ENCODE measurements at places on chromosomes 6 and 20. TPM values are rescaled to one million over a fixed set of nuclear protein-coding genes. Genes with fewer than 3 reads are reported as not detected.

SLC22A16 gene
- polyA plus RNA-seq = not detected

DNA sequence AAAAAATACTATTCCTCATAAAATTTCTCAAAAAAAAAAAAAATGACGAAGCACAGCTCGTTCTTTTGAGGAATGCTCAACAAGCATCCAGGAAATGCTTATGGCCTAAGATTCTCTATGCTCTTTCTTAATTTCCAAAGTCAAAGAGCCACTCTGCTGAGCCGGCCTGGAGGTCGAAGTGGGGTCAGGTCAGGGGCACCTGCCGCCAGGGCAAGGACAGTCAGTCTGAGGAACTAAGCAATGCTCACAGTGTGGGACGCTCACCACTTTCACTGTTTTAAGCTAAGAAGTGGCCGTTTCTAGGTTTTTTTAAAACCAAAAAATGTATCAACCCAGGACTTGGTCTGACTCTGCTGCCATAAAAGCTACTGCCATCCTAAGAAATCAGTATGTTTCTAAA, 17.3 kb downstream of the YTHDF1 start:
- no peak for DNase-seq

GRCh38 chr6:130908188-130908587, 81.0 kb downstream of the SMLR1 start:
- no peak for DNase-seq

DNA sequence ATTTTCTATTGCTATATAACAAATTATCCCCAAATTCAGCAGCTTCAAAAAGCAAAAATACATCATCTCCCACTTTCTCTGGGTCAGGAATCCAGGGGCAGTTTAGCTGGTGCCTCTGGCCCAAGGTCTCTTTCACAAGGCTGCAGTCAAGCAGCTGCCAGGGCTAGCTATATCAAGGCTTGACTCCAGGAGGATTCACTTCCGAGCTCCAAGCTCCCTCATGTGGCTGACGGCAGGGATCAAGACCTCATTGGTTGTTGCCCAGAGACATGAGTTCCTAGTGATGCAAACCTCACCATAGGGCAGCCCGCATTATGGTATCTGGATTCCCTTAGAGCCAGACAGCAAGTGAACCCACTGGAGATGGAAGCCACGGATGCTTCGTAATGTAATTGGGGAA, 1.3 kb upstream of the VNN1 start:
- no peak for DNase-seq

GRCh38 chr6:164401871-164402270, 907.5 kb downstream of the C6orf118 start:
- no peak for DNase-seq

GRCh38 chr6:74752303-74752702, 453.6 kb downstream of the COL12A1 start:
- no peak for DNase-seq

DNA sequence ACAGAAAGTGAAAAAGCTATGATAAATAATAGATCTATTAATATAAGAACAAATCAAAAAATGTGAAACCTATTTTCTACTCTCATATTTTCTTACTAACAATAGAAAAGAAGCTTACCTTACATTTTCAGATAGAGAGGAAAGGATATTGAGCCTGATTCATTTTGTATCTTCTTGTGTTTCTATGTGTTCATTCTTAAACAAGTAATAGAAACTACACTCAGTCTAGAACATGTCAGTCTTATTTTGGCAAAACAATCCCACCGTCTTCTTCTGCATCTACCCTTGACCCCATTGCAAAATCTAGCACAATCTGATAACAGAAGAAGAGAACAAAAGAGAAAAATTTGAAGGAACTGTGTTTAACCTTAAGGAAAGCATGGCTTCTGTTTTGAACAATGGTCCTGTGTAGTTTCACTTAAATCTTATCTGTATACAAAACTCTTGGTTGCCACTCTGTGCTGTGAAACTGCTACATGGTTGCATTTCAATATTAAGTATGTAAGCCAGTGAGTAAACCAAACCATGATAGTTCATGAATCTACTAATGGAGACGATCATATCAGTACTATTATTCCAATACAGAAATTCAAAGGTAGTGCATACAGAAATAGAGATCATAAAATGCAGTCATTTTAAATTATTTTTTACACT, 69.5 kb upstream of the LGSN start:
- no peak for DNase-seq

DNA sequence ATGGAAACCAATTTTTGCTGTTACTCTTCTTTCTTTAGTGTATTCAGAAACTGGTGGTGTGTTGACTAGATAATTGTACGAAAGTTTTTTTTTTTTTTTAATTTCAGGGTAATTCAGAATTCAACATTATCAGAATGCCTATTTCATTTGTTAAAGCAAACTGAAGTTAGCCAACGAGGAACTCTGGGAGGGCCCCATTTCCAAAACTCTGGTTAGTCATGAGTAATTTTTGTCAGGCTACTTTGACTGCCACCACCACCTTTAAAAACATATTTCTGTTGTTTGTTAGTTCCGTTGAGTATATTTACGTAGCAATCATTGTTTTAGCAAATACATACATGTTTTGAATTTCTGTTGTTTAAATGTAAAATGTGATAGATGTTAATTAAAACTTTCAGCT, 763 bp downstream of the ZKSCAN8 start:
- DNase-seq = no peak

DNA sequence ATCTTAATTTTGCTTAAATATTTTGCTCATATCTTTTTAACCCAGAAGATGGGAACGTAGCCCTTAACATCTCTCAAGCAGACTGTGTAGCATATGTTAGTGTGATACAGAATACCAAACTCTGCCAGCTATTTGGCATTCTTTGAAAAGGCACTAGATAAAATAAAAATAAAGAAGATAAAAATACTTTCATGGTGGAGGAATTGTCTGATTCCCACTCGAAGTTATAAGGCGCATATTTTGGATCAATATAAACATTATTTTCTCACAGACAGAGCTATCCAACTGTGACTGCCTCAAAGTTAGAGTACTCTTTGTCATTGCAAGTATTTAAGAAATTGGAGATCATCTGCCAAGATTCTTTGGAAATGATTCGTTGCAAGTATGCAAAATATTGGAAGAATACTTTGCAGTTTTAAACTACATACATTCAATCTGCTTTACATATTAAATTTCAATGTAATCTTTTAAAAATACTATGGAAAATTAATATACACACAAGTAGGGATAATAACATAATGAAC, 10.8 kb upstream of the EEF1E1 start:
- no peak for DNase-seq

- no peak for DNase-seq
These were observed 118.0 kb upstream of the MARCKS start for GRCh38 chr6:113739041-113739655.

DNA sequence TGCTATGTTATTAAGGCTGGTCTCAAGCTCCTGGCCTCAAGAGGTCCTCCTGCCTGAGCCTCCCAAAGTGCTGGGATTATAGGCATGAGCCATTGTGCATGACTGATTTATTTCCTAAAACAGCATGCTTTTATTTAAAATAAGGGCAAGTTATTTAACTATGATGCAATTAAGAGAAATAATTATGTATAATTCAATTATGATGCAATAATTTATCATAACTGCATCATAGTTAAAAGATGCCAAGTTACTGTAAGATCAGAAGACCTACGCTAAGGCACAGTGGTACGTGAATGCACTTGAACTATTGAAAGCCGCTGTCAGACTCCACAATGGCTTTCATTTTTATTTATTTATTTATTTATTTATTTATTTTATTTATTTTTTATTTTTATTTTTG, 24.3 kb upstream of the EMILIN3 start:
- DNase-seq = no peak

- peak; percentile 87 for DNase-seq
These were observed 98.3 kb downstream of the RAMACL start for GRCh38 chr6:166488076-166488685.

NCOA5 gene
- polyA plus RNA-seq = 25.4 TPM

ZC3H12D gene
- 1.8 TPM for polyA plus RNA-seq

SLC2A10 gene
- polyA plus RNA-seq = not detected

SPATA25 gene
- polyA plus RNA-seq = not detected

DNA sequence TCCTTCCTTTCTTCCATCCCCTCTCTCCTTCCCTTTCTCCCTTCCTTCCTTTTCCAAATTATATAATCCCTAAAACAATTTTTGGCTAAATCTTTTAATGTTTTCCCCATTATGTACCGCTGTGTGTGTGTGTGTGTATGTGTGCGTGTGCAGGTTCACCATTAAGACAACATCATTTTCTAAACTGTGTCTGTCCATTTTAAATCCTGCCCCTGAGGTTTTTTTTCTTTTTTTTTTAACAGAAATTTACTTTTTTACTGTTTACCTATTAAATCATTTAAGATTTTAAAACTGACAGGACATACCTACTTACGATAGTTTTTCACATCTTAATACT, 366.3 kb upstream of the EPHA7 start:
- no peak for DNase-seq

DNA sequence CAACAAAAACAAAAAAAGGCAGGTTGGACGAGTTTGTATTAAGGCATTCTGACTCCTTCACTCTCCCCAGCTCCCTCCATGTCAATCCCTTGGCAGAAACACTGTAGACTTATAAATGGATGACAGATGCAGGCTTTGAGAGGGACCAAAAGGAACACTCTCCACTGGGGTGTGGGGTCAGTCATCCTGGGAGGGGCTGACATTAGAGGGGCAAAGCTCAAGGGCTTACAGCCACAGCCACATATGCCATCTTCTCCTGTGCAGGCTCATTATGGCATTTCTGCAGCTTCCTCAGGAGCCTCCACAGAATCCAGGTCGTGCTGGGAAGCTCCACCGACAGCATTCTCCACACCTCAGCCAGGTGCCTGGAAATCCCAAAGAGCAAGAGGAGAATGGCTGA, 33.0 kb upstream of the RBL1 start:
- DNase-seq = no peak

DNA sequence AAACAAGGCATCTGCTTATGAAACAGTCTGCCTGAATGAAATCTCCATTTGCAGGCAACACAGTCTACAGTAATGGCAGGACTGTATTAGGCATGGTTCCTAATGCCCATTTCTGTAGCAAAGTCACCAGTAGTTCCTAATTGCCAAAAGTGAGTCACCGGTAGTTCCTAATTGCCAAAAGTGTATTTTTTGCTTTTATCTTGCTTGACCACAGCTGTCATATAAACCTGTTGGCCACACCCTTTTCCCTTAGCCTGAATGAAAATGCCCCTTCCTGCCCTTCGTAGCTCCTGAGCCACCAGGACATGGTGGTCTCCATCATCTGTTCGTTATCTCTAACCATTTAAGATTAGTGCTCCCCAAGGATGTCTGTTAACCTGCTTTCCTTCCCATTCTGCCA, 34.5 kb downstream of the MTHFD1L start:
- no peak for DNase-seq

- no peak for DNase-seq
These were observed 33.8 kb downstream of the FLRT3 start for GRCh38 chr20:14303651-14304050.

DNA sequence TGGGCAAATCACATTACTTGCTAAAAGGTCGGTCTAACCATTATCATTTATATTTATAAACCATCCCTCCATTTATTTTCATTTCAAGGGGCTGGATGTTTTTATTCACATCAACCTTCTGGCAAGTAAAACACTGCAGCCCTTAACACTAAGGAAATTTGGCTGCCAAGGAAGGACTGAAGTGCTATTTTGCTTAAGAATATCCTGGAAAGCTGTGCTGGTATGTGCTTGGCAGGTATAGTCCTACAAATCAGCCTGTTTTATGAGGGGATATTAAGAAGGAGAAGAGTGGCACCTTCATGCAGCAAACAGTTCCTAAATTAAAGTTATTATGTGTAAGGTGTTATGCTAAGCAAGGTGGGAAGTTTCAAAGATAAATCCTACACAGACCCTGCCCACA, 9.8 kb downstream of the PHACTR2 start:
- no peak for DNase-seq

RCAN2 gene
- polyA plus RNA-seq = not detected

DNA sequence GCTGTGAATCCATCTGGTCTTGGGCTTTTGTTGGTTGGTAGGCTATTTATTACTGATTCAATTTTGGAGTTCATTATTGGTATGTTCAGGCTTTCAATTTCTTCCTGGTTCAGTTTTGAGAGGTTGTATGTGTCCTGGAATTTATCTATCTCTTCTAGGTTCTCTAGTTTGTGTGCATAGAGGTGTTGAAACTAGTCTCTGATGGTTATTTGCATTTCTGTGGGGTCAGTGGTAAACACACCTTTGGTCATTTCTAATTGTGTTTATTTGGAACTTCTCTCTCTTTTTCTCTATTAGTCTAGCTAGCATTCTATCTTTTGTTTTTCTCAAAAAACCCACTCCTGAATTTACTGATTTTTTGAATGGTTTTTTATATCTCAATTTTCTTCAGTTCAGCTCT, 70.1 kb upstream of the IRAK1BP1 start:
- no peak for DNase-seq

GRCh38 chr20:63782051-63782471, 42.5 kb downstream of the SLC2A4RG start:
- DNase-seq = peak; percentile 64

DNA sequence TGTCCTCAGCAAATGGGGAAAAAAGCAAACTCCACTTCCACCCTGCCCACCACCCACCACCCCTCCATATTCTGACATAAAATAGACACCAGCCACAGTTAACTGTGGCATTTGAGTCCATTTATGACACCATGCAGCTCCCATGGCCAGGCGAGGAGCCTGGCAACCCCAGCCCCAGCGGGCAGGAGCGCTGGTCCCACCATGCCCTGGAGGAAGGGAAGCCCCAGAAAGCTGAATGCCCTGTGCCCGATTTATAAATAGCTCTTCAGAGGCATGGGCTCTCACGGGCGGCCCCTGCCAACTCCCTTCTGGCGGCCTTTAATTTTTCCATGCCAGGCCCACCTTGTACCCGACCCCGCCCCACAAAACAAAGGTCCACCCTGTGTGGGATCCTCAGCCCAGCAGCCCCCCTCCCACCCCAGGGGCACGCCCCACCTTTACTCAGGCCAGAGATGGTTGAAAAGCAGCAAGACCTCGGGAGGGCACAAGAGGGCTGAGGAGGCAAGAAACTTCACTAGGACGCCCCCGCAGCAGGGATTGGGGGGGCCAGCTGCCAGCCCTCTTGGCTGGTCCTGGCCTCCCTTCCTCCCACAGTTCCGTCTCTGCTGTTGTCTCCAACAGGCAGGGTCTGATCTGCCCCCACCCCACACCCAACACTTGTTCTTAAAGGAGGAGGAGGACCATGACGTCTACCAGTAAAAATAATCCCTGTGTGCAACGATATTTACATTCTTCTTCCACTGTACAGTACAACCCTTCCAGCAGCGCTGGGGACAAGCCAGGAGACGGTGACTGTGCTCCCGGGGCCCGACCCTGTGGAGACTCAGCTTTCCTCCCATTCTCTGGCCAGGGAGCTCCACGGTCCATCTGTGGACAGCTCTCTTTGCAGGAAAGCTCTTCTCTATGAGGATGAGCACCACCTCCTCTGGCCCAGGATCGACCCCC, 115.6 kb upstream of the CDYL start:
- DNase-seq = no peak

Data from naive thymus-derived CD4-positive, alpha-beta T cell (primary cell).